Effector CD4-positive, alpha-beta T cell (primary cell): ENCODE measurements at places on chromosomes 6 and 20.

GRCh38 chr6:90730151-90730673 lies 143.3 kb upstream of the MAP3K7 start:
- no peak for DNase-seq

DNA sequence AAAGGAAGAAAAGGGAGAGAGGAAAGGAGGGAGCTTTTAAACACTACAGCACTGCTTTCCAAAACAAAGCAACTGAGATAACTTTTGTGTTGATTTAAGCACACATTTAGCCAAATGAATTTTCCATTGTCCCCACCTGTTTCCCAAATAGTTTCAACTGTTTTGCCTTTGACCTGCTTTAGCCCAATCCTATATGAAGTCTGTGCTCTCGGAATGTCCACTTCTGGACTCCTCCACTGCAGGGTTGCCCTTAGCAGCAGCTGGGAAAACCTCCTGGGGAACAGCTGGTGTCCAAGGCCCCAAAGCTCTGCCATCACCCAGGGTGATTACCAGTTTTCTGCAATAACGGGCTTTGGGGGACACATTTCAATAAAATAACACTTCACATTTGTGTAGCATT lies 44.9 kb upstream of the PKHD1 start:
- no peak for DNase-seq

DNA sequence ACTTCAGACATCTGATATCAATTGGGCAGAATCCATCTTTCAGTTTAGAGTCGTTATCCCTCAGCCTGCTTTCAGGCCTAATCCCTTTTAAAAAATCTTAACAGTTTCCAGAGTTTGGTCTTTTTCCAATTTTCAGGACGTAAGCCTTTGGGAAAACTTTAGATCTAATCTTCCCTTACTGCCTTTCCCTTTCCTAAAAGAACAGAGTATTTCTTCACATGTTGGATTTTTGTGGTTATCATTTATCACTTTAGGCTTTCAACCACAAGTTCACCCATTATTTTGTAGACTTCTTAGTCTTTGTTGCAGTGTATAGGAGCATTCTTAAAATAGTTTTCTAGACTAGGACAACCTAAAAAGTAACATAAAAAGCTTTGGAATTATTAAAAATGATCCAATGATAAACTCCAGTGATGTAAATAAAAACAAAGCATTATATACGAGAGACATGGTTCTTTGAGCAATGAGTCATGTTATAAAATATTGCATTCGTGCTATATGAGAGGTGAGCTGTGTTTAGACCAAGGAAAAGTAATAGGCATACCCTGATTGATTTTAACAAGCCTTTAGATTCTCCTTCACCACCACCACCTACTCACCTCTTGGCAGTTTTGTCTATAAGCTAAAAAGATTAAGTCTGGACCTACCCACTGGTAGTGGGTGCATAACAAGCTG lies 90.4 kb upstream of the MCHR2 start:
- no peak for DNase-seq

- DNase-seq: no peak
Observed at GRCh38 chr20:17776551-17776950, 76.8 kb downstream of the BANF2 start.

GRCh38 chr6:43771858-43772680 lies 2.1 kb downstream of the VEGFA start:
- no peak for DNase-seq
